ENCODE measurements at places on chromosomes 1 and 21. TPM values are rescaled to one million over a fixed set of nuclear protein-coding genes. Genes with fewer than 3 reads are reported as not detected.

Gene GALE
- 16.6 TPM for total RNA-seq

Gene CFHR2
- not detected for total RNA-seq

Gene MUL1
- 22.6 TPM for total RNA-seq

Gene TTC34
- total RNA-seq, result 0.28 TPM

Gene TGFB2
- 20.9 TPM for total RNA-seq

Measured in regular cardiac myocyte (primary cell).